HCT116 (cell line): ENCODE measurements at places on chromosomes 1 and 21.
A peak's percentile ranks its signal among the peaks of the same experiment; 100 is the strongest.

DNA sequence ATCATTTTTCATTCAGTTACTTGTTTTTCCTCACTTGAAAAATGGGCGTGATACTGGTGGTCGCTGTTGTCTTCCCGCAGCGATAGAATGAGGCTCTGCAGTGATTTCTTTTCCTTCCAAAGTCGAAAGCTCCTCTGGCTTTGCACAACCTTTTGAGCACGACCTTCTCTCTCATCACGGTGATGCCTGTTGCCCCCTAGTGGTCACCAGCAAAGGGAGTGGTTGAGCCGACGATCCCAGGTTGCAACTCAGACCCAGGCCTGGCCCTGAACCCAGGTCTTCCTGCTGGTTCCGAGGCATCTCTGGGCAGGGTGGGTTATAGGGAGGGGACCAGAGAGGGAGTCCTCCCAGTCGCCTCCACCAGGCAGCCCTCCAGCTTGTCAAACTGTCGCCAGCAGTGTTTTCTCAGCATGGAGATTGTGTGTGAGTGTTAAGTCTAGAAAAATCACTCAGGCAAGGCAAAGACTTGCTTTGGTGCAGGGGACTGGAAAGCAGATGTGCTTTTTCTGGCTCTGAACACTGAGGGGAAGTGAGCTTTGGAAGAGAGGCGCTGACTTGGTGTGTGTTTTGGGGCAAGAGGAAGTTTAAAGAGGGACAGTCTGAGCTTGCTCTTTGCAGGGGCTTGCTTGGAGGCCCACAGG lies 285.3 kb downstream of the CAMTA1 start:
- DNase-seq, result peak; percentile 18

DNA sequence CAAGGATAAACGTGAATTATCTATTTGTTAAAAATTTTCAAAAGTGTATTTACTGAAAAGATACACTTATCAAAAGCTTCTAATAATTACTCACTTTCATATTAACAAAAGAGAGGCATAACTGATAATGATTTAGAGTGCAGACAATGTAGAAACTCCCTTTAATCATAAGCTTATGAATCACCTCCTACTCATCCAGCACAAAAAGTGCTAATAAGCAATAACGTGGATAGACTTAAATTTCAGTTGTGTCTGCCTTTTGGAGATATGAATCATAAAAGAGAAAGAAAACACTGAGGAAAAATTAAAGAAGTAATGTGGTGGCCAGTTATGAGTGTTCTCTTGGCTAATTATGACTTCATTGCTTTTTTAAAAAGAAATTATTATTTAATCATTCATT lies 827.6 kb upstream of the B3GALT2 start:
- no peak for DNase-seq

- no peak for DNase-seq
Observed at GRCh38 chr1:229191066-229191674, 79.7 kb upstream of the RAB4A start.

- peak; percentile 42 for DNase-seq
Observed at GRCh38 chr1:92968138-92969032, 7.1 kb upstream of the DIPK1A start.

GRCh38 chr1:153519242-153519641 lies 16.5 kb downstream of the S100A6 start:
- no peak for DNase-seq

- DNase-seq, result no peak
Observed at GRCh38 chr1:240652961-240653409, 41.0 kb upstream of the GREM2 start.

DNA sequence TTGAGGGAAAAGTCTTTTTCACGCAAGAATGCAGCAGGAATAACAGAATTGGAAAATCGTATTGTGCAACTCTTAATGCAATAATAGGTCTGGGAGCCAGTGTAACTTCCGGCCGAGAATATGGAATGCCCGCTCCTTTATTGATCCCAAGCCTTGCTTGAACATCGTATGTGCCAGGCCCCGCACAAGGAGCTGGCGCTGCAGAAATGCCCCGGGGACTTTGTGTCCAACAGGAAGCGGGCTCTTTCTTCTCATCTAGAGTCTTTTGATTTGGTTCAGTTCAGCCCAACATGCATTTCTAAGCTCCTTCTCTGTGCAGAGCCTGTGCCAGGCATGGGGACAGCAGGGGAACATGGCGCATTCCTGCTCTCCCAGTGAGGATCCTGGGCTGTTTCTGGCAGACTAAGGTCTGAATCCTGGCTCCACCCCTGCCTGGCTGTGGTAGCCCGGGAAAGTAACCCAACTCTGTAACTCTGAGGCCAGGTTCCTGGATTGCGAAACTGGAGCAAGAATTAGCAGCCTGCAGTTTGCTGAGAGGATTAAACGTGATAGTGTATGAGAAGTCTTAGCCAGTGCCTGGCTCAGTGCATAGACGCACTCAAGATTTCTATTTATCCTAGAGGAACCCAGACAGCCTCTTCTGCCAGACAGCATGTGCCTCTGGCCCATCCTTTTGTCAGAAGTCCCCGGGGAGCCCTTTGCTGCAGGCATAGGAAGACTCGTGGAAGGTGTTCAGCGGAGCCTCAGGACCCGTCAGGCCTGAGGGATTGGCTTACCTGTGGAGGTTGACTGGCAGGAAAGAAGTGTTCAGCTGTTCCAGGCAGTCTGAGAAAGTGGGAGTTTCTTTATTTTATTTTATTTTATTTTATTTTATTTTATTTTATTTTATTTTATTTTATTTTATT lies 987 bp upstream of the CDCP2 start:
- no peak for DNase-seq

DNA sequence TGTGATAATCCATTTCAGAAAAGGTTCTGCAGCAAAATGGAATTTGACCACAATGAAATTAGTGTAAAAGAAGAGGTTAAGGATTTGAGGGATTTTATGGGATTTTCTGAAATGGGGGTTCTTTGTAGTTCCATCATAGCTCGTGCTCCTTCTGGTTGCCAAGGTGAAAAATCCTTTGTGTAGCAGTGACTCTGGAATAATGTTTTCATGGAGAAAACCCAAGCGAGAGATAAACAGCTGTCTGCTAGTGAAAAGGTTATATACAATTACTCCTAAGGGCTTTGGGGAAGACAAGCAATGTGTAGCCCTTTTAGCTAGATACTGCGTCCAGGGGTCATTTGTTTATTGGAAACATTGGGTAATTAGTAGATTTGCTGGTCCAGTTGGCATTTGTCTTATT lies 453.2 kb upstream of the DEPDC1 start:
- DNase-seq, result no peak

DNA sequence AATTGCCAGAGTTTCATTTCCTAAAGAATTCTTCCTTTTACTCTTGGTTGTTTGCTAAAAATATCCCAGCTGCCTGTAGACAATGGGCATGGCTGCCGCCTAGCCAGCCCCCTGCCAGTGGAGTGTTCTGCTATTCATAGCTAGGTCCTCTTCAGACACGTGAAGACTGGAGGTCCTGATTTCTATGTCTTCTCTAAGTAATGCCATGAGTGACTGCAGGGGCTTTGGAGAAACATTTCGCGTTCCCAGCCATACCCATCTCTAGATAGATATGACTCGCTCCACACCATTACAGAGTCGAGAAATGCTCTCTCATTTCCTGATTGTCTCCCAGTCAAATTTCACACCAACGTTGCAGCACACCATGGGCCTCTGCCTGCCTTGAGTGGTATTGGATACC lies 99.5 kb upstream of the BACE2 start:
- no peak for DNase-seq

DNA sequence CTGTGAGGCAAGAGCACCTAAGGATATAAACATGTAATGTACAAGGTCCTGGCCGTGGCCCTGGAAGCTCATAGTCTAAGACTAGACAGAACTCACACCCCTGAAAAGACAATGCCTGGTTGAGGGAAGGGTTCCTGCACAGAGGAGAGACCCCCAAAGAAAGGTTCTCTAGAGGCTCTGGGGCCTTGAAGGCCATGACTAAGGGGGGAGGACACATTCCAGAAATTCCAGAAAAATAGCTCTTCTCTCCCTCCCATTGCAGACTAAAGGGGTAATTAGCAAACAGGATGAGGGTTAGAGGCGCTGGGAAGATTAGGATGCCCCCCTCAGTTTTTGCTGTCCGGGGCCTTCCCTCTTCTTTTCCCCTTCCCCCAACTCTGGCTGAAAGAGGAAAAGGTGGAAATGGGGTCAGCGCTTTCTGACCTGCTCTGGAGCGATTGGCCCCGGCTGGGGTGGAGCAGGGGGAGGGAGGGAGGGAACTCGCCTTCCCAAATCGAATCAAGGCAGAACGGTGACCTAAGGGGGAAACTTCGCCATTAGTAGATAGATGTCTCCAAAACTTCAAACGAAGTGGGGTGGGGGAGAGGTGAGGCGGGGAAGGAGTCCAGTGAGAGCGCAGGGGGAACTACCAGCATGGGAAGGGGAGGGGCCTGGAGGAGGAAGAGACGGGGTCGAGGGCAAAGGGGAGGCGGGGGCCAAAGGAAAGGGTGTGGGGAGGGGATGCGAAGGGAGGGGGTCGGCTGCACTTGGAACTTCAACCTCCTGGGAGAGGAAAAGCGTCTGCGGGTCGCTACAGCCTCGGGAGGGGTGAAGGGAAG lies 11.8 kb downstream of the PAX7 start:
- no peak for DNase-seq

- no peak for DNase-seq
Observed at GRCh38 chr1:1213345-1214265, at the start of gene TNFRSF4. Gene TNFRSF4, minus strand, starts transcription at chr1:1214153. Its CDS starts 26 bp downstream, at chr1:1214127.

DNA sequence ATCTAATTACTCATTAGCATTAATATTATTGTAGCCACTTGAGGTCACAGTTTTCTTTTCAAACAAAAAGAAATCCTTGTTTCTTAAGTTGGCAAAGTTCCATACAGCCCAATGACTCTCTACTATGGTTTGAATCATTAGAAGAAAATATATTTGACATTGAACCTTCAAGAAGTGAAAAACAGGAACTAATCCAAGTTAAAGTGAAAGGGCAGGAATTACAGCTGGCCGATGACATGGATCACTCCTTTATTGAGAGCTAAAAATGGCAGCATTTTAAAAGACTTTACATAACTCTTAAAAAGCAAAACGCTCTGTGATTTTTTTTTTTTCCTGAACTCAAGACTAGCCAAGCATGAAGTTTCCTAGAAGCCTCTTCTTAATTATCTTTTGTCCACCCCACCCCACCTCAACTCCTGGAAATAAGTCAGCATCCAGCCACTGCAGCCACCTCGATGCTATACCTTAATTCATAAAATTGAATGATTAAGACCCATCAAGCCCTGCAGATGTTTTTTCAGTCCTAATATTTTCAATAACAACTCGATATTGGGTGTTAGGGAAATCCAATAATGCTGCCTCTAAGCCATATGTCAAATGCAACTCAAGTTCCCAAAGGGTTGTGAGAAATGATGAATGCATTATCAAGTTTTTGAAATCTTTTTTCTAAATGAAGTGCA lies 323.1 kb downstream of the HHIPL2 start:
- DNase-seq, result no peak

GRCh38 chr1:38746402-38746935 lies 113.1 kb downstream of the RRAGC start:
- DNase-seq, result no peak

DNA sequence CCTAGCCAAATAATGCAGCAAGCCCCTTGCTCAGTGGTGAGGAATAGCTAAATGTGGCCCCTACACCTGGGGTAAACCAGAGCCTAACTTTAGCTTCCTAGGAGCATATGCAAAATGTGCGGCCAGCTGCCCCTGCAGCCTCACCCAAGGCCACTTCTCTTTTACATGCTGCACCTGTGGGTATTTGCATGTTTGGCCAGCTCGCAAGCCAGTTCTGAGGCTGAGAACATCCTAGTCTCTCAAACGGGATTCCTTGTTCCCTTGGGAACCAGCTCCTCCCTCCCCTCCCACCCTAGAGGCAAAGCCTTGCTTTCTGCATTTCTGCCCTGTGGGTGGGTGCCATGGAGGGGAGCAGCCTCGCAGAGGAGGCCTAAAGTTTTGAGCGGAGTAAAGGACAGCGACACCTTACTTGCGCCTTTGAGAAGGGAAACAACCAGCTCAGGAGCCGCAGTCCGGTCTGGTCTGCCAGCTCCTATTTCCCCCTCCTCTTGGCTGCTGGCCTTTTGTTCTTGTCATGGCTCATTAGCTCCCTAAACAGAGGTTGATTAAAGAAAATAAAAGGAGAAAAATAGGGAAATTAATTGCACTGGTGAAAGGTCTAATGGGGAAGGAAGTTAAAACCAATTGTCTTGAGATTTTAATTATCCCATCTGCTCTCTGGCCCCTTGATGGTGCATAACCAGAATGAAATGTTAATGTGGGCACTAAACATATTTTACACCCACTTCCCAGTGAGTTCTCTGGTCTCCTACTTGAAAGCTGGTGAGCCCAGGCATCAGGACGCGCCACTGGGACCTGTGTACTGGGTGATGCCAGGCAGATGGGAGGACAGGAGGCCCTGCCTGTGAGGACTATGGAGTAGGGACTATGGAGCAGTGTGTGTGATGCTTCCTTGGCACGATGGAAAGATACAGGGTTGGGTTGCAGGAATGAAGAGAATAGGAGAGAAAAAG lies 68.7 kb downstream of the TEX35 start:
- no peak for DNase-seq

DNA sequence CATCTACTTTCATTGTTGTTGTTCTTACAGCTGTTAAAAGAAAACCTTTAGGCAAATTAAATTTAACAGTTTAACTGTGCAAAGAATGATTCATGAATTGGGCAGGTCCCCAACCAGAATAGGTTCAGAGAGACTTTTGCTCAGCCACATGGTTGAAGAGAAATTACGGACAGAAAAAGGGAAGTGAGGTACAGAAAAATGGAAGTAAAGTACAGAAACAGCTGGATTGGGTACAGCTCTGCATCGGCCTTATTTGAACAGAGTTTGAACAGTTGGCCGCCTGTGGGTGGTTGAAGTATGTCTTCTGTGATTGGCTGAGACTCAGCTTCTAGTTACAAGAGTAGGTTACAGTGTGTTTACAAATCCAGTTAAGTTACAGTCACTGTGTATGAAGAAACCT lies 210.1 kb downstream of the FGGY start:
- DNase-seq, result no peak

DNA sequence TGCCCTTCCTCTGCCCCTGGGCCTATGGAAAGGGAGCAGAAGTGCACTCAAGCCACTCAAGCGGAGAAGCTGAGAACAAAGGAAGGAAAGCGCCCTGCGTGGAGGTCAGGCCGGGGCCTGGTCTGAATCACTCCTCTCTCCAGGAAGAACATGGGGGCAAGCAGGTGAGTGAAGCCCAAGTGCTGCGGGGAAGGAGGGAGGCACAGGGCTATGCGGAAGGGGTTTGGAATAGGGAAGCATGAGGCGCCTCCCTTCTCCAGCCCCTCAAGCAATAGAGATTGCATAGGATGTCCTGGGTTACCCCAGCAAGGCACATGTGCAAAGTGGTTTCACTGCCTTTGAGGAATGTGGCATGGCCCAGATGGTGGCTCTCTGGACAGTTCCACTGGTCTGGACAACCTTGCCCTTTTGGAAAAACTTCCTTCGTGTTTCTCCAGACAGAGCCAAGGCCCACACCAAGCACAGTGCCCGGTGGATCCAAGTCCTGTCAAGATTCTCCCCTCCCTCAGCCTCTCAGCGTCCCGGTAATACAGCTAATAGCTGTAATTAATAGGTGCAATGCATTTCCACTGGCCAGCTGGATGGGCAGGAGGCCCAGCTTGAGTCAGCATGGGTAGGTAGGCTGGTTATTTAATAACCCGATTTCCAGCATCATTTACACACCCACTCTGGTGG lies 13.7 kb downstream of the BLACAT1 start:
- no peak for DNase-seq
